Activated CD4-positive, alpha-beta T cell treated with anti-CD3 and anti-CD28 coated beads for 24 hours (primary cell): ENCODE measurements at places on chromosomes 13 and 19.

- DNase-seq, result no peak
These were observed 11.6 kb downstream of the MEX3D start for GRCh38 chr19:1556390-1557070.

- DNase-seq, result no peak
These were observed 47.9 kb upstream of the OLFM4 start for GRCh38 chr13:52980695-52981094.

- DNase-seq, result no peak
These were observed 380.7 kb downstream of the SLITRK5 start for GRCh38 chr13:88051746-88052482.

- no peak for DNase-seq
These were observed 10.0 kb downstream of the CFD start for GRCh38 chr19:869245-870177.

GRCh38 chr13:67224148-67224846 is 5.8 kb downstream of the PCDH9 start:
- DNase-seq, result peak; percentile 18

GRCh38 chr13:78497702-78498355 is 105.5 kb downstream of the POU4F1 start:
- no peak for DNase-seq

DNA sequence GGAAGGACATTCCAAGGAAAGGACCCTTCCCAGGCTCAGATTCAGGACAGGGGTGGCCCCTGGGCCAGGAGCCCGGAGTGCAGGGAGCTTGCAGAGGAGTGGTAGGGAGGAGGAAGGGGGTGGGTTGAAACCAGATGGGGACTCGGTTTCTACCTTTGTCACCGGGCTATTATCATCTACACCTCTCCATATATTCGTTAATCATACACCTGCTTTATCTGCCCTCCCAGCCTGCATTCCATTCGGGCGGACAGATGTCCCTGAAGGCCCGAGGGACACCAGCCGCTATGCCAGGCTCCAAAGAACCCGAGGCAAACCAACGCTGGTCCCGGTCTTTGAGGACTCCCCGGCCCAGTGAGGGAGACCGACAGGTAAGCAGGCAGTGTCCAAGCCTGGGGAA is 15.5 kb upstream of the MYH14 start:
- DNase-seq, result no peak

- DNase-seq, result no peak
These were observed 108.3 kb downstream of the SACS start for GRCh38 chr13:23325191-23325590.

- DNase-seq, result no peak
These were observed 1.8 kb downstream of the HOOK2 start for GRCh38 chr19:12773571-12773970.

DNA sequence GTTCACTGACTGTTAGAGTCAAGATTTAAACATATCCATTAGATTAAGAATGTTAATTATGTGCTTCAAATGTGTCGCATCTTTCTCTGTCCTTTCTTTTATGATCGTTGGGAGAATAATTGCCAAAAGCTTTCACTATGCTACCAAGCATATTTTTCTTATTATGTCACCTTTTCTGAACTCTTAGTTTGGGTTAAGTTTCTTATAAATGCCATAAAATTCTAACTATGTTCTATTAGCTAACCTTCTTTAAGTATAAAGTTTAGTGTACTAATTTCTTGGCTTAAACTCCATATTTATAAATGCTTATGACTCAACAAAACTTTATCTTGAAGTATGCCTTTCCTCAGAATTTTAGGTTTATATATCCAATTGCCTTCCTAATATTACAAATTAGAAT is 1759.4 kb downstream of the PCDH9 start:
- no peak for DNase-seq
